T-cell (primary cell): ENCODE measurements at places on chromosomes 1 and 21. TPM values are rescaled to one million over a fixed set of nuclear protein-coding genes. Genes with fewer than 3 reads are reported as not detected.
A peak's percentile ranks its signal among the peaks of the same experiment; 100 is the strongest.

Gene KRTAP12-2
- not detected for total RNA-seq

DNA sequence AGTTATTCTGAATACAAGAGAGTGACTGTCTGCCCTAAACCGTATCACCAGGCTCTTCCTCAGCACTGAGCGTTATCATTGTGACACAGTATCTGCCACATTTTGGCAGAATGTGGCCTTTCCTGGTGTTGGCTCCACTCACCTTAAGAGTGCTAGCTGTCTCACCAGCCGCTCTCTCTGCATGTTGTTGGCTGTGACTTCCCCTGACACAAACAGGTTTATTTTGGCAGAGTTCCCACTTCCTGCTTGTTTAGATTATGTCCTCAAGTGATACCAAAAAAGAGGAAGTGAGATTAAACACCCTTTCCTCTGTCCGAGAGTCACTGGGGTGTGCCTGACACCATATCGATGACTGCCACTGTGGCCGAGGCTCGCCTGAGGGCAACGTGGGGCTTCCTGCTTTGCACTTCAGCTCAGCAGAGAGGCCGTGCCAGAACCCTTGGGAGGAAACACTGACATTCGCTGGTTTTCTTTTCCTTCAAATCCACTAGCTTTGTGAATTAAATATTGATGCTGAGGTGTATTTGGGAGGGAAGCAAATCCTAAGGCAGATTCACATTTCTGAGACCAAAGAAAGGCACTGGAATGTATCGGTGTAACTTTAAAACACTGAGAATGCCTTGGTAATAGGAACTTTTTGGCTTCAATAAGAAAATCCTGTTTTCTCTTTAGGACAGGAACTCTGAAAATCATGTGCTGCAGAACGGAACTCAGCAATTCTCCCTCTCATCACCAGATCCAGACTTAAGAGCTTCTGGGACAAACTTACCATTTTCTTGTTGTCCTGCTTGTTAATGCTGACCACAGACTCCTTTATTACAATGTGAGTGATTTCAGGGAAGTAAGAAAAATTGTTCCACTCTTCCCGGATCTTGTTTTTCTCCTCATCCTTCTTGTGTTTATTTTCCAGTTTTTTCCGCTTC, 102.1 kb downstream of the JAK1 start:
- peak; percentile 49 for DNase-seq
- H3K27me3 ChIP-seq = no peaks in the 10 kb centered on the region
- H3K4me3 ChIP-seq = no peak overlapping the region

GRCh38 chr1:205948039-205948438, 4.8 kb upstream of the SLC26A9 start:
- no peak for DNase-seq
- H3K27ac ChIP-seq = no peak overlapping the region
- H3K36me3 ChIP-seq = no peaks in the 10 kb centered on the region
- peaks cover 31% of the 10 kb centered on the region for H3K27me3 ChIP-seq
- no peak overlapping the region for H3K4me3 ChIP-seq
- H3K4me1 ChIP-seq = no peaks in the 10 kb centered on the region

DNA sequence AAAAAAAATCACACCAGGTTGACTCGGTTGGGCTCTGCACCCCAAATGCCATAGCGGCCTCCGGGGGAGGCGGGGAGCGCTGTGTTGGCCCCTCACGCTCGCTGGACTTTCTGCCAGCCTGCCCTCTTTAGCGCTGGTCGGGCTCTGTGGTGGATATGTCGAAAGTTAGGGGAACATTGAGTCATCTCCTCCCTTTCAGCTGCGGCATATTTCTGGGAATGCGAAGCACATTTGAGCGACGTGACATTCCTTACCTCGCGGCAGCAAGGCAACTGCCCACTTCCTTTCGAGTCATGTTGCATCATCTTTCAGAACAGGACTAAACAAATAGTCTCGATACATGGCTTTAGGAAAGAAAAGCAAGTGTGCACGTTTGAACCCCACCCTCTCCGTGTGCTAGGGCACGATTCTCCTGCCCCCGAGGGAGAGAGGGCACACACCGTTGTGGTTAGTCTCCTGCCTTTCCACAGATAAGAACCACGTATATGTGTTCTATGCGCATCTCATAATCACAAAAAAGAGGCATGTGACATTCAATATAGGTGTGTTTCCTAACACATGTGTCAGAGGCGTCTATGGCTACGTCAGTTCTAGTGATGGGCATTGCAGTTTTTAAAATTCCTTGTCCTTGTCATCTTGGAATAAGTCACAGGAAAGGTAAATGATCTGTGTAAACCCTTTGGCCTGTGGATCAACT, 105.9 kb upstream of the SLC45A1 start:
- no peak overlapping the region for H3K4me3 ChIP-seq
- DNase-seq = no peak
- H3K36me3 ChIP-seq = no peaks in the 10 kb centered on the region
- H3K27me3 ChIP-seq = peaks cover 11% of the 10 kb centered on the region
